T-helper 9 cell (primary cell): ENCODE measurements at places on chromosomes 7 and 10.

- no peak for DNase-seq
Measured at GRCh38 chr10:37003126-37003525, 122.3 kb upstream of the ANKRD30A start.

GRCh38 chr7:27839099-27839498, 99.1 kb downstream of the TAX1BP1 start:
- DNase-seq = no peak

GRCh38 chr10:124266468-124267230, 152.1 kb downstream of the OAT start:
- DNase-seq = no peak

- DNase-seq = peak; percentile 26
Measured at GRCh38 chr10:35563261-35563891, 41.8 kb upstream of the GJD4 start.

- no peak for DNase-seq
Measured at GRCh38 chr7:17497549-17498167, 199.2 kb downstream of the AHR start.

GRCh38 chr10:77099136-77099535, 538.5 kb downstream of the KCNMA1 start:
- DNase-seq = no peak

- no peak for DNase-seq
Measured at GRCh38 chr10:121033366-121033765, 182.2 kb downstream of the WDR11 start.

GRCh38 chr10:132607491-132607890, 69.9 kb downstream of the INPP5A start:
- no peak for DNase-seq

DNA sequence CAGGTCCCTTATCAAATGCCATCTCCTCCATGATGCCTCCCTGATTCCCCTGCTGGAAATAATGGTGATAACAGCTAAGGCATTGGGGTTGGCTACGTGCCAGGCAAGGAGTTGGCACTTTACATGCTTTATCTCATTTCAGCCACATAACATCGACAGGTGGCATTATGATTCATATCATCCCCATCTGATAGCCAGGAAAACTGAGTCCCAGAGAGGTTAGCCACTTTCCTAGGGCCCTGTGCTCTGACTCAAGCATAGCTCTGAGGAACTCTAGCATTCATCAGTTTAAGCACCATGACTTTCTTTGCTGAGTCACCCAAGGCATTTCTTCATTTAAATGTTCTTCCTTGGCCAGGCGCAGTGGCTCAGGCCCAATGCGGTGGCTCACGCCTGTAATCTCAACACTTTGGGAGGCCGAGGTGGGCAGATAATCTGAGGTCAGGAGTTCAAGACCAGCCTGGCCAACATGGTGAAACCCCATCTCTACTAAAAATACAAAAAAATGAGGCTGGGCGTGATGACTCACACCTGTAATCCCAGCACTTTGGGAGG, 6.6 kb downstream of the LEP start:
- DNase-seq = no peak
